ENCODE measurements at places on chromosomes 3 and 15.
A peak's percentile ranks its signal among the peaks of the same experiment; 100 is the strongest.

- no peak for DNase-seq
Observed at GRCh38 chr15:31382713-31383045, 56.0 kb downstream of the KLF13 start.

GRCh38 chr3:54917862-54918261 lies 10.0 kb downstream of the LRTM1 start:
- DNase-seq: no peak

DNA sequence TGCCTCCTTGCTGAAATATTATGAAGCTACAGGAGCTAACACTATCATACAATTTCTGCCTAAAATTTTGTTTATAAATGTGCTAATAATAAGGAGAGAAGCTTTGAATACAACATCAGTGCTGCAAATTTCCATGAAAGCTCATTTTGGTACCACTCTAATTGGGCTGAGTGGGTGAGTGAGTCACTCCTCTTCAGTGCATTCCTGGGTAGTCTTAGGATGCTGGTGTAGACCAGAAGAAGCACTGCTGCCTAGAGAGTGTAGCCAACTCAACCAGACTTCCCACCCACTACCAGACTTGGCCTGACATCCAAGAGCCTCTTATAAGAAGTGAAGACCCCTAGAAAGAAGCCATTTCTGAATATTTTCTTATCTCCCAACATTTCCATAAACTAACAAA lies 32.5 kb upstream of the CCDC54 start:
- no peak for DNase-seq

DNA sequence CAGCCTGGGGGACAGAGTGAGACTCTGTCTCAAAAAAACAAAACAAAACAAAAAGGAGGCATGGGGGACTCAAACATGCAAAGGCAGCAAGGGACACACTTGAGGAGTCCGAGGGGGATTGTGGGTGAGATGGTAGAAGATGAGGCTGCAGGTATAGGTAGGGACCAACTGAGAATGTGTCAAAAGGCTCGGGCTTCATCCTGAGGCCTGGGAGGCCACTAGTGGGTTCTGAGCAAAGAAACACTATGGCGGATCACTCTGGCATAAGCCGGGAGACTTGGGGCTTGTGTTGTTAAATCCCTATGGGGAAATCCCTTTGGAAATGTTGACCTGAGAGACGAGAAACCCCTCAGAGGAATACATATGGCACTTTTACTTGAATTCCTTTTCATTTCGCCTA lies 21.2 kb downstream of the ZNF710 start:
- no peak for DNase-seq

DNA sequence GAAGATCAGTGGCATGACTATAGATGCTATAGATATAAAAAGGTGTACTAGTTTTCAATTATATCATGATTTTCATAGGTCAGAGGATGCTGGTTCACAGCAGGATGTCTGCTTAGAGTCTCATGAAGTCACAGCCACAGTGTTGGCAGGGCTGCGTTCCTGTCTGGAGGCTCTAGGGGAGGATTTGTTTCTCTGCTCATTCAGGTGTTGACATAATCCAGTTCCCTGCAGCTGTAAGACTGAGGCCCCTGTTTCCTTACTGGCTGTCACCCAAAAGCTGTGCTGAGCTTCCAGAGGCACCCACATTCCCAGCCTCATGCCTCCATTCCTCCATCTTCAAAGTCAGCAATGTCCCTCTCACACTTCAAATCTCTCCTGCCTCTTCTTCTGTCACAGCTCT lies 170.7 kb downstream of the OCA2 start:
- no peak for DNase-seq

GRCh38 chr3:81433675-81434074 lies 327.8 kb downstream of the GBE1 start:
- no peak for DNase-seq

DNA sequence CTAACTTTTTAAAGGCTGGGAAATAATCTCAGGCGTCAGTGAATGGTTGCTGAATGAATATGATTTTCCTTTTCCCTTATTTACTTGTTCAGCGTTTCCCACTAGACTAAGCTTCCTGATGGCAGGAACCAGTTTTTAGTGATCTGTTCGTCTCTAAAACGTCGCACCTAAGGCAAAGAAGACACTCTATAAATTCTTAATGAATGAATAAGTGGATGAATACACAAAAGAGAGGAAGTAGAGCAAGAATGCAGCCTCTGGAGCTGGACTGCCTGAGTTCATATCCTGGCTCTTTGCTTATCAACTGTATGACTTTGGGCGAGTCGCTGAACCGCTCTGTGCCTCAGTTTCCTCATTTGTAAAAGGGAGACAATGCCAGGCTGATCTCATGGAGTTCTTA lies 38.7 kb downstream of the WNT7A start:
- DNase-seq: peak; percentile 15

- DNase-seq: no peak
Observed at GRCh38 chr15:51770902-51771301, 19.5 kb downstream of the TMOD2 start.

DNA sequence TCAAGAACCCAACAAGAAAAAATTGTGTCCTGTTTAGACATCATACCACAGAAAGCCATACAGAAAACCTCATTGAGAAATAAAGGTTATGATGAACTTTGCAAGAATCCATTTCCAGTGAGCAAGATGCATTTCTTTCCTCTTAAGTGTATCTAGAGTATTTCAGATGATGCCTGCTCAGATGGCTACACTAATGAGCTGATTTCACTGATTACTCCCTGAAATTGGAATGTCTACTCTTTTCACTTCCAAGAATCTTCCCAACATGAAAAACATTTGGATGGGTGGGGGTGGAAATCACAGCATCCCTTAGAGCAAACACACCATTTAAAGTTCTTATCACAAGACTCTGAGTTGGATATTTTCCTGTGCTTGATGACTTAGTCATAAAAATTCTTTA lies 41.4 kb upstream of the IL12A start:
- DNase-seq: no peak

- no peak for DNase-seq
Observed at GRCh38 chr3:46089237-46090011, 62.1 kb upstream of the XCR1 start.

GRCh38 chr3:40211579-40211978 lies 97.9 kb upstream of the EIF1B start:
- no peak for DNase-seq

DNA sequence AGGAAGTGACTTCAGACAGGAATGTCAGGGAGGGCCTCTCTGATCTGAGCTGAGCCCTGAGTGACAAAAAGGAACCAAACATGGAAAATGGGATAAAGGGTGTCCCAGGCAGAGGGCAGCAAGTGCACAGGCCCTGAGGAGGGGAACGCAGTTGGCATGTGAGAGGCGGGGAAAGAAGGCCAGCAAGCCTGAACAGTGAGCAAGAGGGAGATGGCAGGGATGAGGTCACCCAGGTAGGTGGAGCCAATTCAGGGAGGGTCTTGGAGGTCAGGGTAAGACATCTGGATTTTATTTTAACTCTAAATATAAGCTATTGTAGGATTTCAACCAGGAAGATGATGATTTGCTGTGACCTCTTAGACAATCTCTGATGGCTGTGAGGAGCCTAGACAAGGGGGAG lies 167.7 kb downstream of the LRTM1 start:
- DNase-seq: no peak

- no peak for DNase-seq
Observed at GRCh38 chr3:180048103-180048502, 11.4 kb upstream of the PEX5L start.

DNA sequence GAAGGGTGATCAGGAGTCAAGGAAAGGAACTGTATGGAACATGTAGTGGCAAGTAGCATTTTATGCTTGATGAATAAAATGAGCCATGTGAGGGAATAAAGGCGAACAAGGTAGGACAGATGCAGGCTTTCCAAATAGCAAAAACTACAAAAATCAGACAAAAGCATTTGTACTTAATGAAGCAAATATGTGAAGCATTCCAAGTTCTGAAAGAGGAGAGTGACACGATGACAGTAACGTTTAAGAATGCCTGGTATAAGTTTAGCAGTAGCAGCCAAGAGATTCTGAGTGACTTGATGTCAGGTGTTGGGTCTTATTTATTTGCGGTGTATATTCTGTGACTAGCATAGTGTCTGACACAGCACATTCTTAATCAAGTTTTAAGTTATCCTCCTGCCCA lies 408.2 kb upstream of the RASGRP1 start:
- DNase-seq: no peak

- no peak for DNase-seq
Observed at GRCh38 chr15:45376967-45377608, 1.3 kb downstream of the GATM start.

DNA sequence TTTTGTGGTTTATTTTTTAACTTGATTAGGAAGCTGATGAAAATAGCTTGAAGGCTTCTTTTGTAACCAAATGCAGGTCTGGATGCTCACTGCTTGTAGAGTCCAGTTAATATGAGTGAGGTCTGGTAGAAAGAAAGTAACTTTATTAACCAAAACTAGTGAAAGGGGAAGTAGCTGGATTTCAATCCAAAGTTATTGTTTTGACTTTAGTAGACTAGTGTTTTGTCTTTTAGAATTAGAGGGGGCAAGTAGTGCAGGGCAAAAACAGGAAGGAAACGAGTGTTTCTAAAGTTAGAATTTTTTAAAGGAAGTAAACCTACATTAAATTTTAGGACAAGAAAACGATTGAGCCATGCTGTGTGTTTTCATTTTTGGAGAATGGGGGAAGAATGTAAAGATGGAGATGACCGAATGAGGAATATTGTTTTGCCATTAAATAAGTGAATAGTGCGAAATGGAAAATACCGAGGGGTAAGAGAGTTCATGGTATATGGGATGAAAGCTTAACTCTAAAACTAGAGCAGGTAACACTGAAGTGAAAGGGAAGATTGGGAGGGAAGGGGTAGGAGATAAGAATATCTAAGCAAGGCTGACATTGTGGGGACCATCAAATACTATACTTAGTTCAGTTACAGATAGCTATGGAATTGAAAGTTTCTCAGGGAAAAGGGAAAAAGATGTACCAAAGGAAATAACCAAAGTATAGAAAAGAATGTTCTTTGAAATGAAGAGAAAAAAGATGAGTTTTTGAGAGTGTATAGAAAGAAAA lies 40.0 kb downstream of the USP3 start:
- no peak for DNase-seq

DNA sequence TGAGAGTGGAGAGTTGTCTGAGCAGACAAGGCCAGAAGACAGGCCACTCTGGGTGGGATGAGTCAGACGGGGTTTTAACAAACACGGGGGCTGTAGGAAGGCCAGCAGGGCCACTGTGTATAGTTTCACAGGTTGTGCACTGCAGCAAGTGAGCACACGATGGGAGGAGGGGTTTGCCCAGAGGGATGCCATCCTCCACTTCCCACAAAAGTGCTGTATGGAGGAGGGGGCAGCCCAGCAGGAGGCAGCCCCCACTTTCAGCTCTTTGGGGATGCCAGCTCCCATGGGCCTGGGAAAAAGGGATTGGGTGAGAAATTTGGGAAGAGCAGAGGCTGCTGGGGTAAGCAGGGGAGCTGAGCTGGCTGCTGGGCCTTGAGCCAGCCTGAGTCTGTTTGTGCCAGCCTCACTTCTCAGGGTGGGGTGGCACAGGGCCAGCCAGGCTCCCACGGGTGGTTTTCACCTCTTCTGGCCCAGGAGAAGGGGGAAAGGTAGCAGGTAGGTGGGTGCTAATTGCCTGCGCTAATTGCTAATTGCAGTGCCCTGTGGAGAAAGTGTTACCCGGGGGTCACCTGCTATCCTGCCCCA lies 6.7 kb downstream of the ZBTB47 start:
- DNase-seq: no peak

- DNase-seq: no peak
Observed at GRCh38 chr15:63181648-63182047, 7.8 kb upstream of the RAB8B start.

GRCh38 chr3:22969276-22969675 lies 233.9 kb upstream of the UBE2E2 start:
- DNase-seq: no peak

DNA sequence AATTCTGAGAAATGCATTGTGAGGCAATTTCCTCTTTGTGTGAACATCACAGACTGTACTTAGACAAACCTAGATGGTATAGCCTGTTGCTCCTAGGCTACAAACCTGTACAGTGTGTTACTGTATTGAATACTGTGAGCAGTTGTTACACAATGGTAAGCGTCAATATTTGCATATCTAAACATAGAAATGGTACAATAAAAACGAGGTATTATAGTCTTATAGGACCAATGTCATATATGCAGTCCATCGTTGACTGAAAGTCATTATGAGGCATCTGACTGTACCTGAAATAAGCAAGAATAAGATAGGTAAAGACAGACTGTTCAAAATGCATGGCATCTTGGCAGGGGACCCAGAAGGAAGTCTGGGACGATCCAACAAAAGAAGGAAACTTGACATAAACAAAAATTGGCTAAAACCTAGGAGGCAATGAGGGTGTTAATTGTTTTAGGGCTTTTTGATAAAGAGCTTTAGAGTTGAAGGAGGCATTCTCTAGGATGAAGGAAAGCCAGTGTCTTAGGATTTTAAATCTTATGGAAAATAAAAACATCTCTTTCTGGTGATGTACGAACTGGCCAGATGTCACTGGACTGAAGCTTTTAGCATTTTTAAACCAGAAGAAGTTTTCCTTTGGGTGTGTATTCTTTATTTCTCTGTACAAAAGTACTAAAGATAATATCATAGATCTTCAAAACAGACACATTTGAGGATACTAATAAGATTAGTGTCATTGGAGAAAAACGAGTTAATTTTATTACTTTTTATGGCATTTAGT lies 9.2 kb upstream of the SPRED1 start:
- DNase-seq: peak; percentile 42
